Activated T-cell treated with anti-CD3 and anti-CD28 coated beads for 4 hours (primary cell): ENCODE measurements at places on chromosomes 3 and 15.

- no peak for DNase-seq
These were observed 392.5 kb upstream of the RARB start for GRCh38 chr3:25035526-25035925.

- DNase-seq: no peak
These were observed 97.2 kb upstream of the MB21D2 start for GRCh38 chr3:193014902-193015301.

DNA sequence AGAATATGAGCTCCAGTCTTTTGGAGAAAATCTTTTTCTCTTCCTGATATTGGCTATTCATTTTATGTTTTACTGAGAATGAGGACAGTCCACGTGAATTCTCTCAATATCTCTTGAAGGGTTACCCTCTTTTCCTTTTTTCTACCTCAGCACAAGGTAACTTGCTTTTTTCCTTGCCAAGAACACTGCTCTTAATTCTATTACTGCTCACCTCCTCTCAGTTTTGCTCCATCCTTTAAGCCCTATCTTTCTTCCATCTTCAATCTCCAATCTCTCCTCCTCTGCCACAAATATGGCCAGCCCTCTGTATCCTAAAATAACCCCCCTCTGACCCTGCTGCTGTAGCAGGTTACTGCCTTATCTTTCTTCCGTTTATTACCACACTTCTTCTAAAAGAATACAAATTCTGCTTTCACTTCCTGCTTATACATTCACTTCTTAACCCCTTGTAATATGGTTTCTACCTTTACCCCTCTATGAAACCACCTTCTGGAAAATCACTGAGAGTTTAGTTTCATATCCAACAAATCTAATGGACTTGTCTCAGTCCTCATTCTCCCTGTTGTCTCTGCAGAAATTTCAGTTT, 89.0 kb downstream of the NFKBIZ start:
- DNase-seq: no peak

DNA sequence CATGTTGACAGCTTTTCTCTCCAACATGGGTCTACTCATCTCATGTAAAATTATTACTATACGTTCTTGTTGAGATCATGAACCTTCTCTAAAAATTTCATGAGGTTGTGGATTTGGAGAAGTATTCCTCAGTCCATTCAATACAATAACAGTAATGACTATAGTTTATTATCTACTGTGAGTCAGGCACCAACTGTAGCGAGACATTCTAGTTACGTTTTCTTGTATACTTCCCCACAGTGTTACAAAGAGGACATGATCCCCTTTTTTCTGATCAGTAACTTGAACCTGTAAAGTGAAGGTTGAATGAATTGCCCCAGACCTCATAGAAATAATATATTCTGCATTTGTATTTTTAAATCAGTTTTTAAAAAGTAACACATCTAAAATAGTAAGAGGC, 76.4 kb downstream of the AKAP13 start:
- DNase-seq: no peak

- no peak for DNase-seq
These were observed 54.3 kb upstream of the AGTR1 start for GRCh38 chr3:148643389-148643840.

DNA sequence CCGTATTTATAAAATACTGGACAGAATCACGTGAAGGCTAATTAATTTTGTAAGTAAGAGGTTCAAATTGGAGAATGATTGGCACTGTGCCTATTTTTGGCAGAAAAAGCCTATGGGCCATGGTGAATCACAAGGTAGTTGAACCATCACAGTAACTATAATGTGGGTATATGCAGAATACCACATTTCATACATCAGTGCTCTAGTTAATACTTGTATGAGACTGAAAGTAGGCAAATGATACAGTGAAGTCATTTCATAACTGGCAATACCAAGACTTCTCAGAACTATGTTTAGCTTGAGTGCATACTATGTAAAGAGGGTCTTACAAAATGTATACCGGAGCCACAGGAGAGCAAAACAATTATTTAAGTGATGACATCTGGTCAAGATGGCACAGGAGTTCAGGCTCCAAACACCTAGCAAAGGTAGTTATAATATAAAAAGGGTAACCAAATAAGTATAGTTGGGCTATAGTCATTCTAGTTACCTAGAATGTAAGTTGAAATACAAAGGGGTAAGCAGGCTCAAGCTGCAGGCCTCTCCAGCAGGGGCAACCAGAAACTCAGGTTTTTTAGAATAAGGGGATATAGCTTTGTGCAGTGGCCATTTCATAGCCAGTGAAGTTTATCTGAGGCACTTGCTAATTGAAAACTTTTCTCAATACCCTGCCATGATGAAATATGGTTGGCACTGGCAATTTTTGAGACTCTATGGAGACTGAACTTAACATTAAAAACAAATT, 19.1 kb downstream of the GPR160 start:
- no peak for DNase-seq

GRCh38 chr3:74080056-74080461, 455.3 kb upstream of the PDZRN3 start:
- no peak for DNase-seq

DNA sequence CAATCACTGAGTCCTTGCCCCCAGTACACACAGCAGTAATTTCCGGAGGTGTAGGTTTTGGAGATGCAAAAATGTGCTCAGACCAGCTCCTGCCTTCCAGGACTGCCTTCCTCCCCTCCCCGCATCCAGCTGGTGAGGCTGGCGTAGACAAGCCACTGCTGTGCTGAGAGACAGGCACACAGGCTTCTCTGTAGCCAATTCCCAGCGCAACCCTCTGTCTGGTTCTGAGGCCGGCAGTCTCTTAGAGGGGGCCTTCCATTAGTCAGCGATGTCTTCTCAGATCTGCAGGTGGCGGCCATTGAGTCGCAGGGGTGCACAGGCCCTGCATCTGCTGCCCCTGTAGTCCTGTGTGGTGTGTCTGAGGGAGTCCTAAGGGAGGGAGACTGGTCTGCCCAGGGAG, 114.4 kb downstream of the DNAJB8 start:
- DNase-seq: no peak

DNA sequence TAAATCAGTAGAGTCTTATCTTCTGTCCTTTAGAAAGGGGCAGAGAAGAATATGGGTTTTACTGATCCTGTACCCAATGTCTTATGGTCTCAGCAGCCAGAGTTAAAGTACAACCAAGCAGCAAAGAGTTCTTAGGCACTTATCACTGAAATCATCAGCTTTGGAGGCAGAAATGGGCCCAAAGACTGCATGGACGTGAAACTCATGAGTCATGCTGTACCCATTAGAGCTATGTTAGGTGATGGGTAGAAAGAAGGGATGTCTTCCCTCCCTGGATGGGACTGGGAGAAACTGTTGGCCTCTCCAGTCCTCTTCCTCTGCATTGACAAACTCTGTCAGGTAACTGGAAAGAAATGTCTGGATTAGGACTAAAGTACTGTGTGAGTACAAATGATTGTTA, 63.4 kb downstream of the EOMES start:
- DNase-seq: no peak

DNA sequence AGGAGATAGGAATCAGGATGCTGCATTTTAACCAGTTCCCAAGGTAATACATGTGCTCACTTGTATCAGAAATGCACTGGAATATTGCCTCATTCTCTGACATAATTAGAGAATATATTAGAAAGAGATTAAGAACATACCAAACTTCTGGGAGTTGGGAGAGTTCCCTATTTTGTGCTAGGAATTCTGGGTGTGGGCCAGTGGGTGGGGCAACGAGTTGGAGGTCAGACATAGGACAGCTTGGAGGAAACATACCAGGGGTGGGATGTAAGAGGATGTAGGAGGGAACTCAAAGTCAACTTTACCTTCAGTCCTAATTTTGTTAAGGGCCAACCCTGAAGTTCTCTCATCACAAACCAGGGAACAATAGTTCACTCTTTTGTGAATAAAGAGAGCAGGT, 83.6 kb downstream of the SLC7A14 start:
- no peak for DNase-seq

DNA sequence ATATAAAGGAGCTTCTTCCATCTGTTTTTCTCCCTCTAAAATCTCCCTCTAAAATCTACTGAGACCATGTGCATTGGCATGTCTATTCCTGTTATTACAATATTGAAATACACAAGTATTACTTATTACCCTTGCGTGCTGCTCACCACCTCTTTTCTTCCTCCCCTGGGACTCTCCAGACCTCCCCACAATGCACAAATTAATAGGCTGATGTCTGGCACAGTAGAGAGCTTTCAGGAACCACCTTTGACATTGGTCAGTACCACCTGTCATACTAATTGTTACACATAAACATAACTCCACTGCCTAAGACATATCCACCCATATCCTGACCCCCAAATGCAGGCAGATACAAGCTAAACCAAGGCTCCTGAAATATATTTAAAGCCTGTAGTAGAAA, 722.6 kb downstream of the FHIT start:
- no peak for DNase-seq

DNA sequence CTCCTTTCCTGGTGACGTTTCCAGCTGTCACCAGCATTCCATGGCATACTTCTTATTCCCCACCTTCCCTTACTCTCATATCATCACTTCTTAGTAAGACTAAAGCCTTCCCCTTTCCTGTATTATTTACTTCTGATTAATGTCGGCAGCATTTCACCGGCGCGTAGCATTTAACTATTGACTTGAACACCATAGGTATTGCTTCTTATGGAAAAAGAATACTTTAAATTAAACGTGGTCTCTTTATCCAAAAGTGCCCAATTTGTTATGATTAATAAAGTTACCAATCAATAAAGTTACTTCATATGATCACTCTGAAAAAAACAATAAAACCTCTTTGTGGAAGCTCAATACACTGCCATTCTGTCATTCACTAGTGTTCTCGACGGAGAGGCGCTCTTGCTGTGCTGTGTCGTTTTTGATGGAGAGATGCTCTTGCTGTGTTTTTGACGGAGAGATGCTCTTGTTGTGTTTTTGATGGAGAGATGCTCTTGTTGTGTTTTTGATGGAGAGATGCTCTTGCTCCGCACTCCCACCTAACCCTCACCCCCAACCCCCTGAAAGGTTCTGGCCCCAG, 165.0 kb downstream of the XXYLT1 start:
- DNase-seq: no peak

DNA sequence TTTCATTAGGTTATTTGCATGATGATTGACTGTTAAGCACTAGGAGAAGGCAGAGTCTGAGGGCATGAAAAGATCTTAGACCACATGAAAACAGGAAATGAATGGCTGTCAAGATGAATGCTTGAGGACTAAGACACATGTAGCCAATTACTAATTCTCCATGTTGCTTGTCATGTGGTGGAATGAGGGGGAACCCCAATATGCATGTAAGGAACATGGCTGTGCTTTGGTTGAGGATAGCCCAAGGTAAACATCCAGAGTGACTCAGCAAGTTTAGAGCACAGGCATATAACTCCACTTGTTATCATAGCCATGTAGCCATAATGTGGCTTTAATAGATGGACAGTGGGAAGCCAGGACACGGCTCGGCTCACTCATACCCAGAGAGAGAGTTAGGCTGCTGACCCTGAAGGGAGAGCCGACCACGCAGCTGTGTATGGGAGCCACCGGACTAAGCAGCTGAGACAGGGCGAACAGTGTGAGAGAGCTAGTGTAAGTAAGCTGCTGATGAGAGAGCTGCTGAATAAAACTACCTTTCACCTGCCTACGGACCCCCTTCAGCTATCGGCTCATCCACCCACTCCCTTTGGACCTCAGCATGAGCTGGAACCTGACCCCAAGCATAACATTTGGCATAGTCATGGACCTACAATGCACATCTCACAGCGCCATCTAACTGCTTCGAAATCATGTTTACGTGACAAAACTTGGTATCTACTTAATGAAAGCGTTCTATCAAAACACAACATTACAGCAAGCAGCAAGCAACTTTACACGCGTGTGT, 37.6 kb downstream of the ANO10 start:
- DNase-seq: no peak

GRCh38 chr3:123295901-123296250, 94.1 kb downstream of the SEC22A start:
- DNase-seq: no peak

DNA sequence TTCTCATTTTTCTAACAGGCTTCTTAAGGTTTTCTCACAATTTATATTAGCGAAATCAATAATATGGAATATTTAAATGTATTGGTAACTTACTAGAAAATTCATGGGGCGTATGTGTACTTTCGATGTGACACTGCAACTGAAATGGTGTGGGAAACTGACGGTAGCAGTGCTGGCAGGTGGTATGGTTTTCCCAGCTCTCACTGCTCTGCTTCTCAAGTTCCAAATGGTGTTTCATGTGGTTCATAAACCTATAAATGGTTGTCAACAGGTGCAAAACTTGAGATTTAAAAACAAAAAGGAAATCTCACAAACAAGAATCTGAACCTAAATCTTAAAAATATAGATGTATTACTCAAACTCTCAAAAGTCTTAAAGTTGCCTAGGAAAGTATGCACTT, 54.7 kb downstream of the ZNF280D start:
- no peak for DNase-seq

DNA sequence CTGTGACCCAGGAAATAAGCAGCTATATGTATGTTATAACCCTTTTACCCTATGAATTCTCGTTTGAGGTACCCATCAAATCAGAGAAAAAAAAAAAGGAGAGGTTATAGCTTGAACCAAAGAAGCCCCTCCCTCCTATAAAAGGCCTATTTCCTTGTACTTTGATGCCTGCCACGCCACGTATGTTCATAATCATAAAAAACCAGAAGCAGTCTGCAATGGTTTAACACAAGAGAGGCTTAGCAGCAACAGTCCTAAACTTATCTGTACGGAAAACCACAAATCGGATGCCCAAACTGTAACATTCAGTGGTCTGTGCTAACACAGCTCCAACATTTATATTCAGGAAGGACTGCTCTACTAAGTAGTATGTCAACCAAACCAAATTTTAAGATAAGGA, 21.2 kb downstream of the CCR8 start:
- no peak for DNase-seq

DNA sequence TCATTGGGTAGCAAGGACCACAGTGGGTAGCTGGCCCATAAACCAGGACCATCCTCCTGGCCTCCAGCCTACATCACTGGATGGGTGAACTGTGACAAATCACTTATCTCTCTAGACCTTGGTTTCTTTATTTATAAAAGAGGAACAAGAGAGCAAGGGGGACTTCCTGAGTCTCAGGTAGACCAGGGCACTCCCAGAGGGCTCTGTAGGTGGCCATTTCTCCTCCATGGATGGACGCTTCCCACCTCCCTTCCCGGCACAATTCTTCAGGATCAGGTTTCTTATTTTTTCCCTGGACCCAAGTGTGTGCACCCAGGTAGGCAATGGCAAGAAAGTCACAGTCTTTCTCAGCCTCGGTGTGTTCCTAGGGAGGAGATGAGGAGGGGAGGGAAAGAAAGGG, 41.4 kb upstream of the SPATA12 start:
- DNase-seq: no peak

DNA sequence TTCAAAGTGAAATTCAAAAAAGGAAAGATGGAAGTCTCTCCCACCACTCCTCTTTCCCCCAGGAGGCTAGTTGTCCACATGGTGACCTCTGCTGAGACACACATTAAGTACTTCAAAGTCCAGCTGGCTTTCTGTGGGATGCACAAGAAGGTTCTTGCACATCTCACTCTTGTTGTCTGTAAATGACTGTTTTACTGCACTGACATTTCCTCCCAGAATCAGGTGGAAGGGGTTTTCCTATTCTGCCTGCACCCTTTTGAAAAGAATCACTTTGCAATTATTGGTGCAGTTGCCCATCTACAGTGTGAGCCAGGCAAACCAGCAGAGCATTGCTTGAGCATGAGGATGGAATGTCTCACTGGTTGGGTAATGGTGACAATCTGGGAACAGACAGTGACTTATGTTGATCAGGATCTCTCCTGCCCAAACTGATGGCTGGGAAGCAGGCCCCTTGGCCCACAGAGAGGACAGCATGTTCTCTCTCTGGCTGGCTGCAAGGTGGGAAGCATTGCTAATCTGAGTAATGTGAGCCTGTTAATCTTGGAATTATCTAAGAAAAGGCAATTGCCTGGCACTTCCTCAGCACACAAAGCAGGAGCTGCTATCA, 347.7 kb upstream of the SATB1 start:
- no peak for DNase-seq
